ENCODE measurements at places on chromosomes 16 and 17.

DNA sequence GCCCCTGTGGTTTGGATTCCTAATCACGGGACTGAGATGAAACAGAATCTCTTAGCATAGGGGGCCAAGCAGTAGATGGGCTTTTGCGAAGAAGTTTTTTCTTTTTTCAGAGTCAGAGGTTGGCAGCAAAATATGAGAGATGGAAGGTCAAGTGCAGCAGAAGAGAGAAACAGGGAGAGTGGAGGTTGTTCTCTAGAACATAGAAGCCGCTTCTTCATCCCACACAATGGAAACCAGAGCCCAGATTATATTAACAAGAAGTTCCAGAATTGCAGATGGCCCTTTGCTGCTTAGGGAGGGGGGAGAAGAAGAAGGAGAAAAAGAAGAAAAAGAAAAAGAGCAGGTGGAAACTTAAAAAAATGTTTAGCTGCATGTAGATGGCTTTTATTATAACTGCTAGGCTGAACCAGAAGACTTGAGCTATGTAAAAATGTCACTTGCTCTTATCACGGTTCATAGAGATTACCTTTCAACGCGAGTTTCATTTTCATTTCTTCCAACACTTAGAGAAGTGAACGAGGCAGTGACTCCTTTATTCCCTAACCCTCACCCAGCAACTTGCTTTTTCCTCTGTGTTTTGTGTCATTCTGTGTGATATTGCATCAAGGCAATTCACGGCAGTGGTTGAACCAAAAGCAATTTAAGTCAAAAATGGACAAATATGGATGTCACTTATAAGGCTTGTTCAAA lies 737.5 kb downstream of the WWOX start:
- no peak for DNase-seq

GRCh38 chr16:59320657-59321056 lies 586.5 kb upstream of the GOT2 start:
- no peak for DNase-seq

GRCh38 chr16:87227296-87227951 lies 89.8 kb downstream of the C16orf95 start:
- no peak for DNase-seq

DNA sequence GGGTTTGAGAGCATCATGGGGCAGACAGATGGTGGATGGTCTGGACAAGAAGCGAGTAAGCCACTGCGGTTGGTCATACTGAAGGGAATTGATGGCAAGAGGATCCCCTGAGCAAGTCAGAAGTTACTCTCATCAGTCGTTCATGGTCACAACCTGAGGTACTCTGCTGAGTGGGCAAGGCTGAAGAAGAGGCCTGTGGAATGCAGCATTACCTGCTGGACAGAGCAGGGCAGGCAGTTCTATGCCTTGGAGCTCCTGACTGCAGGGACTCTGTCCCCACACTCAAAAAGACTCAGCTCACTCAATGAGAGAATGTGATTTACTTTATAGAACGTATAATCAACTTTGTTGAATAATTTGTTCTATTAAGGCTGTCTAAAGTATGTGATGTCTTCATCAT lies 28.3 kb downstream of the ALDH3A2 start:
- DNase-seq = no peak

DNA sequence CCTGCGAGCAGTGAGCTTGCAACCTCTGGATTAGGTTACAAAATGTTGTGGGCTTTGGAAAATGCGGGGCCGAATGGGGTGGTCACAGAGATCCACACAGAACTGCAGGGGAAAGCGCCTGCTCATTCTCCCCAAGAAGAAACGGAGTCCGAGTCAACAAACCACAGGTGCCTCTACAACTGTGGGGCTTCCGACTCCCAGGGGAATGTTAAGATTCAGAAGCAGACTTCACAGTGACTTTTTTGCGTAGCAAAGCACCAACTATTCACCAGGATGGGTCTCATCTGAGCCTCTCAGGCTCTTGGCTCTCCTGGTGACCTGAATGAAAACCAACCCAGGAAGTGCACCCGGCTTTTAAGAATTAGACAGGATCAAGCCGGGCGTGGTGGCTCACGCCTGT lies 33.7 kb downstream of the NUBP1 start:
- DNase-seq = no peak

- DNase-seq = no peak
Measured at GRCh38 chr16:20865420-20866131, 34.6 kb downstream of the DCUN1D3 start.

- no peak for DNase-seq
Measured at GRCh38 chr17:45251931-45252330, 10.0 kb downstream of the SPATA32 start.

GRCh38 chr17:66549731-66550207 lies 247.4 kb downstream of the PRKCA start:
- DNase-seq = no peak

DNA sequence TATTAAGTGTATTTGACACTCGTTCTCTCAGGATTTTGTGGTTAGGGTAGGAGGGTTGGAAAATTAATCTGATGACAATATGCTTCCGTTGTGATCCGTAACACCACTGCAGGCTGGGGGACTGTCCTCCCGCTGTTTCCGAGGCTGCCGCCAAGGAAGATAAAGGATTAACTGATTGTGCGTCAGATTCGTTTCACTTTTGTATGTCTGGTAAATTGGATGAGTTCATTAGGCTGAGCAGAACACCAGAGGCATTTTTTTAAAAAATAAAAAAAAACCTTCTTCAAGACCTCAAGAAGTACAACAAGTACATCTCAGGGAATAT lies 486.7 kb upstream of the SALL1 start:
- no peak for DNase-seq

DNA sequence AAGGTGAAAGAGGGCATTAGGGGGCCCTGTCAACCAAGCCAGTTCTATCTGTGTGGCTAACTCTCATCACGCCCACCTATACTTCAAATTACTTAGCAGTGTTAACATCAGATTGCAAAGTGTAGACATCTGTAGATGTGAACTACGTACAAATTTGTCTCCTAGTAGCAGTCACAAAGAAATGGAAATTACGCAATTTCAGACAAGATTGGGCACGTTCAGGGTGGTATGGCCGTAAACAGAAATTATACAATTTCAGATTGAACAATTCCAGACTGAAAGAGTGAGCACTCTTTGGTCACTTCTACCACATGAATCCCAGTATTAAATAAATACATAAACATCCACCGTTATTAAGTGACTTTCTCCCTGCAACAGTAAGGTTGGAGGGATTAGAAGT lies 592.7 kb upstream of the PSMD7 start:
- DNase-seq = no peak

DNA sequence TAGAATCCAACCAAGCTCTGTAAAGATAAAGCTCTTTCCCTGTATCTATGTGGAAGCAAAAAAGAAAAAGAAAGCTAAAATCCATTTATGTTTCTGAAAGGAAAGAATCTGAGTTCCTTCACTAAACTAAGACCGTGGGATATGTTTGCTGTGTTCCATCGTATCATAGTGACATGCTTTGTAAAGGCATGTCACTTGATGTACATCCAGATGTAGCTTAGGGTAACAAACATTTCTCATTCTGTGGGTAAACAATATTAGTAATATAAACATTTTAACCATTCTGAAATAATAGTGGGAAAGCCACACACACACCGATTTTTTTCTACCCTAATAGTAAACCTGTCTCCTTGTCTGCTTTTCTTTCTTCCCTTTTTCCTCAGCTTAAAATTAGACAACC lies 78.1 kb downstream of the TUBD1 start:
- no peak for DNase-seq

DNA sequence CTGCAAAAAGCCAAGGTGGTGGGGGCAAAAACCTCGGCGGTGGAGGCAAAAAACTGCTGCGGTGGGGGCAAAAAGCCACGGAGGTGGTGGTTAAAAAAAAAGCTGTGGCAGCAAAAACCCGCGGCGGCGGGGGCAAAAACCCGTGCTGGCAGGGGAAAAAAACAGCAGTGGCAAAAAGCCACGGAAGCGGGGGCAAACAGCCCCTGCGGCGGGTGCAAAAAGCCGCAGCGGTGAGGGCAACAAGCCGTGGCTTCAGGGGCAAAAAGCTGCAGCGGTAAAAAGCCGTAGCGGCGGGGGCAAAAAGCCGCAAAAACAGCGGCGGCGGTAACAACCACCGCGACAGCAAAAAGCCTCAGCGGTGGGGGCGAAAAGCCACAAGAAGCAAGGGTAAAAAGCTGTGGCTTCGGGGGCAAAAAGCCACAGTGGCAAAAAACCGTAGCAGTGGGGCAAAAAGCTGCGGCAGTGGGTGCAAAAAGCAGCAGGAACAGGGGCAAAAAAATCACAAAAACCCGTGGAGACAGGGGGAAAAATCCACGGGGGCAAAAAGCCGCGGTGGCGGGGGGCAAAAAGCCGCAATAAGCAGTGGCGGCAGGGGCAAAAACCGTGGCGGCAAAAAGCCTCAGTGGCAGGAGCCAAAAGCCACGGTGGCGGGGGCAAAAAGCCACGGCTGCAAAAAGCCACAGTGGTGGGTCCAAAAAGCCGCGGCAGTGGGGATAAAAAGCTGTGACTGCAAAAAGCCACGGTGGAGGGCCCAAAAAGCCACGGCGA lies 193.7 kb downstream of the SHCBP1 start:
- no peak for DNase-seq

GRCh38 chr16:12503191-12503590 lies 300.5 kb downstream of the CPPED1 start:
- DNase-seq = no peak

DNA sequence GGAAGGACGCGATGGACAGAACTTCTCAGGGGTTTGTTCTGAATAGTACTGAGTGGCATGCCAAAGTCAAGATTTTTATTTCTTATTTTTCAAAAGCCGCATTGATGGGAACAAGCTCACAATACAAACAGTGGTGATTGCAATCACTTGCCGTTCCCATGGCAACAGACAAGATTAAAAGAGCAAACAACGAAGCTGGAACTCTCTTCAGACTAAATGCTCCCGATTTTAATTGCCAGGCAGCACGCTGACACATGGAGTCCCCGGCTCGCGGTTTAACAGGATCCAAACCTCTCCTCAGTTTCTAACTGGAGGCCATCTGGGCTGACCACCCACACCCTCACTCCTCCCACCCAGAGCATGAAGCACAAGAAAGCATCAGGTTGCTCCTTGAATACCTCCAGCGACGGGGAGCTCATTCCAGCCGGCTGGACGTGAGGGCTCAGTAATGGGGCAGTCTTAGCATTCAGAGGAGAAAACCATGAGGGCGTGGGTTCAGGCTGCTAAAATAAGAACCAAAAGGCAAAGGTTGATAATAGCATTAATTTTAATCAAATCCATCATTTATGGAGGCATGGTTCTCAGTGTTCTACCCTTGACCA lies 41.5 kb downstream of the AIPL1 start:
- no peak for DNase-seq

- DNase-seq = no peak
Measured at GRCh38 chr17:44918006-44918405, 2.7 kb upstream of the GFAP start.

- DNase-seq = no peak
Measured at GRCh38 chr17:8312251-8312650, 2.2 kb downstream of the ARHGEF15 start.

DNA sequence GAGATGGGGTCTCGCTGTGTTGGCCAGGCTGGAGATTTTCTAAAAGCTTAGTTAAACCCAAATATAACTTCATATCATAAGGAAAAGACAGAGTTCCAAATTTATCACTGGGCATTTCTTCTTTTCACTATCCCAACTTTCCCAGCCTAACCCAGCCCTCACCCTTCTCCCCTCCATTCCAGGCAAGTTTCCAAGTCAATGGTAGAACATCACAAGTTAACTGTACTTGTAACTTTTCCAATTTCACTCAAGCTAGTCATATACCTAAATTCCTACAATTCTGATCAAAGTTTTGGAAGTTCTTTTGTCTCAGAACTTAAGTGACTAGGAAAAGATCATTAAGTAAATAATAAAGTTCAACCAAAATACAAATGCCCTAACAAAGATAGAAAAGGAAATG lies 61.2 kb downstream of the USP32 start:
- no peak for DNase-seq

DNA sequence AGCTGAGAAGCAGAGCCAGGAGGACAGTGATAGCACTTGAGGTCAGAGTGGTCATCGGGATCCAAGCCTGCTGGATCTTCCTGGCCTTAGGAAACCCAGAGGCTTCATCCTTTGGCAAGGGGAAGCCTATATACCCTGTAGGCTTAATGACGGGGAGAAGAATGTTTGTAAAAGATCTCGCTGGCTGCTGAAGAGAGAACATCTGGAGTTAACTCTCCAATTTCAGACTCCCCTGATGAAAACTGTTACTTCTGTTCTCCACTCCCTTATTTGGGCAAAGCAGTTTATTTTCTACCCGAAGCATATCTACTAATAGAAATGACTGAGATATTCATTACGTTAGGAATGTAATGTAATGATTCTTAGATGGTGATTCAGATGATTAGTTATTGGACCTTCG lies 487.0 kb downstream of the CDH13 start:
- no peak for DNase-seq

- no peak for DNase-seq
Measured at GRCh38 chr16:1556254-1556653, 22.8 kb downstream of the TMEM204 start.

DNA sequence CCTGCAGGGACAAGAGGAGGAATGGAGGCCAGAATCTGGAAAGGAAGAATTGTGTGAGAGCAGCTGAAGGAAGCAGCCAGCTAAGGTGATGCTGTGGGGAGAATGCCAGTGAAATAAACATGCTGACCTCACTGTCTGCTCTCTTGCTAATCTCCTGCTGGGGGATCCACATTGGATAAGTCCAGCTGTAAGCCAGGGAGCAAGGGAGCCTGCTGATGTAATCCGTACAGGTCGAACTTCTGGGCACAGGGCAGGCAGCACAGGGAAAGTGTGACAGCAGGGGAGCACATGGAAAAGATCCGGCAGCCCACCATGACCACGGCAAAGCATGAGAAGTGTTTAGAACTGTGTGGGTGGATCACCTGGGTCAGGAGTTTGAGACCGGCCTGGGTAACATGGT lies 7.5 kb upstream of the XPO6 start:
- DNase-seq = no peak

GRCh38 chr16:84293406-84293805 lies 1.3 kb upstream of the WFDC1 start:
- no peak for DNase-seq

All from activated B cell treated with CpG ODN at 0.5 μM for 24 hours (primary cell).